Stimulated activated CD8-positive, alpha-beta memory T cell treated with anti-CD3 and anti-CD28 coated beads, Interleukin-15, amount 100 ng/mL, for 24 hours (primary cell): ENCODE measurements at places on chromosomes 1 and 21.

DNA sequence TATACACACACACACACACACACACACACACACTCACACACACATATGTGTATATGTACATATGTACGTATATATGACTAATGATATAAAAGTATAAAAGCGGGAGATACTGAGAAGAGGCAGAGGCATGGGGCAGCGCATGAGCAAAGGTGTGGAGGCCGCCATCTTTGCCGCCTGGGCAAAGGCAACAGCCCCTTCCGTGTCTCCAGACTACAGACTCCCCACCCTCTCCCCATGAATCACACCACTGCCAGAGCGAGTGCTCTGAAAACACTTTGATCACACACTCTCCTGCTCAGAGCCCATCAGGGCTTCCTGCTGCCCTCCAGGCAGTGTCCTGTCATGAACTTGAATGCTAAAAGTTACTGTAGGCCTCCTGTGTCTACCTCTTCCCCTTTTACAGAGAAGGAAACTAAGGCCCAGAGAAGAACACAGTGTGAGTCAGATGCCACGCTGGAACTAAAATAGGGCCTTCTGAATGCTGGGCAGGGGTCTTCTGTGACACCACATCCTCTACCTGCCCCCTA is 54.7 kb upstream of the SSBP3 start:
- DNase-seq = no peak

GRCh38 chr1:221765527-221765926 is 23.6 kb upstream of the DUSP10 start:
- DNase-seq = no peak

GRCh38 chr1:17557986-17558385 is 18.5 kb downstream of the ARHGEF10L start:
- DNase-seq = no peak

GRCh38 chr21:39663742-39664492 is 51.2 kb downstream of the B3GALT5 start:
- no peak for DNase-seq

GRCh38 chr1:58477390-58477789 is 69.1 kb downstream of the OMA1 start:
- DNase-seq = no peak

DNA sequence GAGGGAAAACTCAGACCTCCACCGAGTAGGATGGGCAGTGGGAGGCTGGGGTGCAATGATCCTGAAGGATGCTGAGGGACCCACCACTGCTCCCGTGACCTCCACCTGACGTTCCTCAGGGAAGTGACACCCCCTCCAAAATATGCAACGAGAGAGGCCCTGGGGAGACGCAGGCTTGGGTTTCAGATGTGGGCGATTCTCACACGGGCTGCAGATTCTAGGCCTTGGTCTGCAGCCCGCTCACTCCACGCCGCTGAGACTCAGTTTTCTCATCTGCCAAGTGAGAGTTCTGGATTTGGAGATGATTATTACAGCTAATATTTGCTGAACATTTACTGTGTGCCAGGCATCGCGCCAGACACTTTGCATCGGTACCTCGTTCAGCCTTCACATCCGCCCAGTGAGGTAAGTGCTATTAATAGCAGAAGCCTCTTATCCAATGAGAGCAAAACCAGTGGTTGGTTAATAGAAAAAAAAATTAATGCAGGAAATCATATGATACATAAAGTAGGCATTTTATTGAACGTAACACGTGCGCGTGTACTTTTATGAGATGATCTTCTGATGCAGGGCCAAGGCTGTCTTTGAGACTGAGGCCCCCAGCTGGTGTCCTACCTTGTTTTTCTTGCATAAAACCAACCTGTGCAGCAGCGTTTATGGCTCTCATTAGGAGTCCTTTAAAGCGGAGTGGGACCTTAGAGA is 102.0 kb upstream of the RUNX3 start:
- DNase-seq = no peak

DNA sequence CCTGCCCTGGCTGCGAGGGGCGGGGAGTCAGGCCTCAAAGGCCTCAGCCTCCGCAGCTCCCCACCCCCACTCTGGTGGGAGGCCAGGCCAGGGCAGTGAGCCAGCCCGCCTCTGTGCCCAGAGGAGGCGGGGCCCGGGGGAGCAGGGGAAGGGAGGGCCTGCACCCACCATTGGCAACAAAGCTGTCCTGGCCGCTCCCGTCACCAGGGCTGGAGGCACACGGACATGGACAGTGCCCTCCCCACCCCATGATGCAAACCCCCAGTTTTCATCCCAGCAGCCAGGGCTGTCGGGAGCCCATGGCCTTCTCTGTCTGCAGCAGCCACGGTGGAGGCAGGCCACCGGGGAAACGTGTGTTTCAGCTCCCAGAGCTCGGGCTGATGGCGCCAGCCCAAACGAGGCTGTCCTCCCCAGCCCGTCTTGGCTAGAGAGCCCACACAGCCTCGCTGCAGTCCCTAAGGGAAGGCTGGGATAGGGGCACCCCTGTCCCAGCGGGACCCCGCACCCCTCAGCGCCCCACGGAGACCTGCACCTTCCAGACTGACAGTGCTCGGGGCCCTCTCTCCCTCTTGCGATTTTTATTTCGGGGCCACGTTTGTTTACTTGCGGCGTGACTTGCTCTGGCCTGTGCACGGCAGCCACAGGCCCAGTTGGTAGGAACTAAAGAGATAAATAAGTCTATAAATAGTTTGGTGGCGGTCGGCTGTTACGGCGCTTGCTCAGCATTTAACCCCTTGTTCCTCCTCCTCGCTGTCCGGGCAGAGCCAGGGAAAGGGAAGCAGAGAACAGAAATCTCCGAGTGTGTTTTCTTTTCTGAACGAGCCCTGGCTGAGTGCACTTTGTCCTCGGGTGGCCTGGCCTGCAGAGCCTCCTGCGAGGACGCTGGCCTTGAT is 101.8 kb downstream of the PRDM16 start:
- DNase-seq = no peak

- DNase-seq = no peak
These were observed 38.5 kb upstream of the ENAH start for GRCh38 chr1:225691377-225691776.

- DNase-seq = no peak
These were observed 223.4 kb upstream of the FMN2 start for GRCh38 chr1:239868058-239868832.

DNA sequence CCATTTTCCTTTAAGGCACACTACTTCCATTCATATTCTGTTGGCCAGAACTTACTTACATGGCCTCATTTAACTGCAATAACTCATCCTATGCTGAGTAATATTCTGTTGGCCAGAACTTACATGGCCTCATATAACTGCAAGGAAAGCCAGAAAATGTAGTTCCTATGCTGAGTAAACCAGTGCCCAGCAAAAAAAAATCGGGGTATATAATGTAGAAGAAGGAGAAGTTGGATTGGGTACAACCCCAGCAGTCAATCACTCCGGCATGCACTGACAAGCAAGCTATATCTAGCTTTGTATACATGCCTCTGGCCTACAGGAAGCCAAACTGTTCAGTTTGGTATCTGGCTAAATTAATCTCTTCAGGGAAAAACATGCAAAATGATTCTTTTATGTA is 39.4 kb upstream of the PPIH start:
- no peak for DNase-seq

GRCh38 chr1:4267381-4268261 is 367.5 kb upstream of the C1orf174 start:
- DNase-seq = no peak

DNA sequence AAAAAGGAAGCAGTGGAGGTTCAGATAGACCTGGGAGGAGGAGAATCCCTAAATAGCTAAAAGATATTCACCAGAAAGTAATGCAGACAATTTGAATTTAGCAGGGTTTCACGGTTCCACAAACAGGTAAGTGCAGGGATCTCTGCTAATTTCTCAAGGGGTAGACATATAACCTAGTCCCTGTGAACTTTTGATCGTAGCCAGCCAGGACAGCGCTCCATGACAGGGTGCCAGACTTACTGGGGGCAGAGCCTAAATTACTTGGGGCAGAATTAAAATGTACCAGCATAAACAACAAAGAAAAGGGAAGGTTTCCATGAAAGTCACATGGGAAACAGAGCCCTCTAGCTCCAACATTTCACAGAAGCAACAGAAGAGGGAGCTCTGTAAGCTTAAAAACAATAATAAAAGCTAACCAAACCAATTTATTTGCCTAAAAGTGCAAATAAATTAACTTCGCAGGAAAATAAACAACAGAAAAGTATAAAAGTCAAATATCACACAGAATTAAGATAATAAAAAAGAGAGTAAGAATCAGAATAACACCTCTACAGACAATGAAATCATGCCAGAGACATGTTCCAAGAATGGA is 198.3 kb downstream of the DUSP10 start:
- no peak for DNase-seq

GRCh38 chr21:38289705-38290485 is 33.1 kb downstream of the KCNJ15 start:
- no peak for DNase-seq

- DNase-seq = no peak
These were observed 2.6 kb upstream of the MYOG start for GRCh38 chr1:203088441-203088840.

DNA sequence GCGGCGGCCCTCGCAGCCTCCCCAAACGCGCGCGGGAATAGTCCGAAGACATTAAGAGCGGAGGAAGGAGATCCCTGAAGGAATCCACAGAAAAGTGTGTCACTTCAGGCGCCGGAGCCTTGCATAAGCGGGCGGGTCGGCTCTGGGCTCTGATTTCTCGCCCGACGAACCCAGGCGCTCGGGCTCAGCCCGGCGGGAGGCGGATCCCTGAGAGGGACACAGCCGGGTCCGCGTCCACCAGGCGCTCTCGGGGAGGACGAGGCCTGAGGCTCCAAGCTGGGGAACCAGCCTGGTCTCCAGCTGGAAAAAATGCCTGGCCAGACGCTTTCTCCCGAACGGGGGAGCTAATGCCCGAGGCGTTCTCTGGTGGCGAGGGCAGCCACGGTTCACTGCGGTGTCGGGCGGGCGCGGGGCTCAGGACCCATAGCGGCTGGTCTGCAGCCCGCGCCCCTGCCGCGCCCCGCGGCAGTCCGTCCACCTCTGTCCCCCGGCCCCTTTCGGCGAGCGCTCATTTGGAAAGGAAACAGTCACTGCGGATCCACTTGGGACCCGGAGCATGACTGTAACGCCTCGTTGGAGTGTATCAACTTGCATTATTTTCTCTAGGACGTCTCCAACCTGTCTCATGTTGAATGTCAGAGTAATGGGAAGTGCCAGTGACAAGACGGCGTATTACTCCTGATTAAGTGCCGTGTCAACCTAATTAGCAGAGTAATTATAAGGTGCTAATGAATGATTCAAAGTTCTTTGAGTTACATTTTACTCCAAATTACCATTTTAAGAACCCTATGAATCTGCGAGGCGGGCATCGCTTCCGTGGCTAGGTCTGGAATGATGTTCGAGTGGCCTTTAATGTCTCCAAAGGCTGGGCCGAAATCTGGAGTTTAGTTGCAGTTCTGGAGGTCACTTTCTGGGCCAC is 1.6 kb upstream of the BARHL2 start:
- no peak for DNase-seq

DNA sequence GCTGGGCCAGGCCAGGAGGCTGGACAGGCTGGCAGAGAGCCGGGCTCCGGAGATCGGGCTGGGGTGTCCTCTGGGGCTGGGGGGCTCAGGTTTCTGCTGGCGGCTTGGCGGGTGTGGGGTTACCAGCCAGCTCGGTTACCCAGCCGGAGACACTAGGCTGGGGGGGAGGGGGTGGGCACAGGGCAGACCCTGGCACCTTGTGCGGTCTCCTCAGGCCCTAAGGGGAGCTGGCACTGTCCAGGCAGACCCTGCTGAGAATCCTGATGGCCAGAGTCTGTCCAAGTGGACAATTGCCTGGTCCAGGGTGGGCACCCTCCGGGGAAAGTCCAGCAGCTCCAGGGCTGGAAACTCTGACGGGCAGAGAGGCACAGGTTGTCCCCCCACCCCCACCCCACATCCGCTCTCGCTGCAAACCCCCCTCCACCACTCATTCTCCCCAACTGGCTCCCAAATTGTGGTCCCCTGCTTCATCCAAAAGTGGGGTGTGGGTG is 6.7 kb downstream of the ZBTB7B start:
- no peak for DNase-seq
